Activated effector memory CD4-positive, alpha-beta T cell treated with anti-CD3 and anti-CD28 coated beads, Interleukin-2, amount 50 U/mL, for 16 hours (primary cell): ENCODE measurements at places on chromosomes 6 and 20.
A peak's percentile ranks its signal among the peaks of the same experiment; 100 is the strongest.

GRCh38 chr6:112253841-112254816 is at the start of gene LAMA4:
TSS of gene LAMA4 (minus strand) at chr6:112254567. CDS start at chr6:112254150, 417 bp downstream.
- DNase-seq, result no peak

DNA sequence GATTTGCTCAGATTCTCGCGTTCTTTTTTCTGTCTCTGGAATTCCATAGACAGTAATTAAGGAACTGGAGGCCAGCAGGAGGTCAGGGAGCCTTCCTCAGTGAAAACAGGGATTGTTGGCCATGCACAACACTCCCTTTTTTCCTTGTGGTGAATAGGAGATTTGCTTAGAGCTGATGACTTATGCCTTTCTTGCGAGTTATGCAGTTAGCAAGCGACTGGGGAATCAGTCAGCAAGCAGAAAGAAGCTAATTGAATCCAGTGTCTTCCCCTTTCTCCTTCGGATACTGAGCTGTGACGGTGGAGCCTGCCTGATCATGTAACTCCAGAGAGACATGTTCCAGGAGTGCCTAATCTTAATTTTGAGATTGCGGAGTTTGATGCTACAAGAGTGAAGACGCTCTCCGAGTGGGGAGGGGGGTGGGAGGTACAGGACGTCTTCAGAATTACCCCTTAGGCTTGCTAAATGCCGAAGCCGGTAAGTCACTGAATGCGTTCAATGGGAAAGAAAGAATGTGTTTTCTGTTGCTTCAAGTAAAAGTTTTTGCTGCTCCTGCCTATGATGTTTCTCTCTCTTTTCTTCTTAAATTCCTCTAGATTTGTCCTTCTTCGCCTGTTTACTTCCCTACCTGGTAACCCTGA is 165.9 kb downstream of the SASH1 start:
- DNase-seq, result no peak

- no peak for DNase-seq
Measured at GRCh38 chr6:108838101-108838717, 10.0 kb upstream of the ARMC2 start.

- DNase-seq, result no peak
Measured at GRCh38 chr6:45838451-45838850, 177.2 kb downstream of the CLIC5 start.

- no peak for DNase-seq
Measured at GRCh38 chr6:169626649-169627048, 75.2 kb downstream of the WDR27 start.

DNA sequence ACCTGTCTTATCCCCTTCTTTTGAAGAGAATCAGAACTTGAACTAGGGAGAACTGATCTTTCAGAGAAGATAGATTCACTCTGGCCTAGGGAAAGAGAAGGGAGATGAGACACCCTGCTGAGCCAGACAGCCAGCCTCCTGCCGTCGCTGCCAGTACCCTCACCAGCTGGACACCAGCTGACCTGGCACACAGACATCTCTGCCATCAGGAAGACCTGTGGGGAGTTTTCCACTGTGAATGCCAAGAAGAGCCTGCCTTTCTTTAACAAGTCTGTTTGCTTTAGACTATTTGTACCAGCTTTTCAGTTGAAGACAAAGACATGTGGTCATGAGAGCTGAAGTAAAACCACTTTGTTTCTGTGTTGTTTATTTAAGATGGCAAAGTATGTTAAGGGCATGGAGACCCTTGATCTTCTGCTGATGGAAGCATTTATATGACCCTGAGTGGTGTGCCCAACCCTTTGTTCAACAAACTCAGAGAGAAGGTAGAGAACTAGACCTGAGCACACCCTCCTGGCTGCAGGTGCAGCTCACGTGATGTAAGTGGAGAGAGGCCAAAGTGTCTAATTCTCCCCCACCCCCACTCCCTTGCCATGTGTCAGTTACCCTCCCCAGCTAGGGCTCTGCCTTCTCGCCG is 82.3 kb upstream of the SLC24A3 start:
- no peak for DNase-seq

GRCh38 chr20:34874094-34874654 is 1.5 kb upstream of the GGT7 start:
- DNase-seq, result peak; percentile 76

GRCh38 chr6:162882801-162883481 is 155.2 kb downstream of the PACRG start:
- DNase-seq, result no peak

GRCh38 chr20:26216025-26216424 is 519.4 kb upstream of the ZNF337 start:
- no peak for DNase-seq

DNA sequence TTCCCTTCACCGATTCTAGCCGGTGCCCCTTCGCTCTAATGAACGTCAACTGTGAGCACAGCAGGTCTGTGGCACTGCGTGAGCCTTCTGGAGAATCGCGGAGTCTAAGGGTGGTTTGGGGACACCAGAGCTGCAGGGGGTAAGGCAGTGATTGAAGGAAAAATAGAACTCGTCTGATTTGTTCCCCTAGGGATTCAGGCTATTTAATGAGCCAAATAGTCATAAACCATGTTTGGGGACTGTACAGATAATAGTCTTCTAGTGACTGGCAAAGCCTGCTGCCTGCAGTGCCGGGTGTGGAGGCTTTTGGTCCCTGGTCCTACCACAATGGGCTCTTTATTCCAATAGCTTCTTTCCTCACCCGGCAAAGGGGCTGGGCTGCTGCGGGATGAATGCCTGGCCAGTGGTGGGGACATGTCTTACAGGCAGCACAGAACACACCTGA is 11.1 kb upstream of the NTSR1 start:
- DNase-seq, result no peak

- DNase-seq, result peak; percentile 67
Measured at GRCh38 chr20:32823078-32823477, 3.3 kb downstream of the MAPRE1 start.

DNA sequence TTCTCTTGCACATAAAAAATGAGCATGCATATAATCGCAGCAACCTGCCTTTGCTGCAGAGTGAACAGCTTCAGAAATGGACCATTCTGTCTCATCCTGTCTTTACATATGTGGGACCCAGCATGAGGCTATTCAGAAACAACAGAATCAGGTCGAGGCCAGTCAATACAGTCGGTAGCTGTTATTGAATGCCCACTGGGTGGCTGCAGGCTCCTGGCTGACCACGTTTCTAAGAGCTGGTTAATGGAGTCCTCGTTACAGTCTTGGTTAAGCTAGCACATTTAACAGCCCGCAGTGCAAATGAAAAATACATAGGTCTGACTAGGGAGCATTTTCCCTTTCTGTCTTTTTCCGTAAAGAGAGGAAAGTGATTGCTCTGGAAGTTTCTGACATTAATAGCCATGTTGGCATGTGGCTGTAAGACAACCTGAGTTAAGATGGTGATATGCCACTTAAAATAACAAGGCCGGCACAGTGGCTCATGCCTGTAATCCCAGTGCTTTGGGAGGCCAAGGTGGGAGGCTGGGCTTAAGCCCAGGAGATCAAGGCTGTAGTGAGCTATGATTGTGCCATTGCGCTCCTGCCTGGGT is 75.0 kb downstream of the SHLD1 start:
- DNase-seq, result no peak

GRCh38 chr6:132813173-132813856 is 1.1 kb upstream of the RPS12 start:
- peak; percentile 78 for DNase-seq

DNA sequence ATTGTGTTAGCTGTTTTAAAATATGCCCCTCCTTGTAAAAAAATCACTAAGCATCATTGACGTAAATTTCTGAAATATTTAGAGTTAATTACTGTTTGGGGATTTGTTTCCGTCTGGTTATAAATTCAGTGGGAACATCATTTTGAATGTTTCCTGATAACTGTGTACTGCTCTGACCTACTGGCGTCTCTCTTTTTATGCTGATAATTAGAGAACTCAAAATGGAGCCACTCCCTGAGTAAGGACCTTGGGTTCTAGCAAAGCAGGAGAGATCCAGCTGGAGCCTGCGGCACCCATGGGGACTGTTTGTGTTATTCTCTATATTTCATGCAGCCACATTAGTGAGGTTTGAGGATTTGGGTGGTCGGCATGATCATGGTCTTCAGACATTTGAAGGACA is 124.9 kb downstream of the SOBP start:
- DNase-seq, result no peak

DNA sequence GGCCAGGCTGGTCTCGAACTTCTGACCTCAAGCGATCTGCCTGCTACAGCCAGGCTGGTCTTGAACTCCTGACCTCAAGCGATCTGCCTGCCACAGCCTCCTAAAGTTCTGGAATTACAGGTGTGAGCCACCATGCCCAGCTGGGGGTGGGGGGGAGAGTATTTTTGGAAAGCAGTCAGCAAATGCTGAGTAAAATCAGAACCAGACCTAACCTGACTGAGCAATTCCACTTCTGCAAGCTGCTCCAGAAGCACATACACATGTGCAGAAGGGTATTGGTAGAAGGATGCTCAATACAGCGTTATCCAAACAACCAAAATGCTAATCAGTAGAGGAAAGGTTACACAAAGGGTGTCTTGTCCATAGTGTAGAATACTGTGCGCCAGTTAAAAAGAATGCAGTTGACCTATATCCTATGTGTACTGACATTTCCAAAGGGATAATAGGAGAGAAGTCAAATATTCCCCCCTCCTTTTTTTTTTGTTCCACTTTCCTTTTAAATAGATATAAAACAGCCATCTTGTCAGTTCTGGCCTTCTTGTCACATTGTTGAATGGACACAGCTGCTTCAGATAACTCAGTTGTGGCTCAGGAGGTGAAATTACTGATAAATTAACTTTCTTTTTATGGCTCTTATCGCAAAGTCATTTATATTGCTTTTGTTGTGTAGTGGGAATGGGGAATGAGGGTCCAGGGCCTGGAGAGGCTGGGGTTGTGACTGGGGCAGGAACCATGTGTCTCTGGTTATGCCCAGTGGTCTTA is 74.6 kb downstream of the DTD1 start:
- DNase-seq, result no peak

DNA sequence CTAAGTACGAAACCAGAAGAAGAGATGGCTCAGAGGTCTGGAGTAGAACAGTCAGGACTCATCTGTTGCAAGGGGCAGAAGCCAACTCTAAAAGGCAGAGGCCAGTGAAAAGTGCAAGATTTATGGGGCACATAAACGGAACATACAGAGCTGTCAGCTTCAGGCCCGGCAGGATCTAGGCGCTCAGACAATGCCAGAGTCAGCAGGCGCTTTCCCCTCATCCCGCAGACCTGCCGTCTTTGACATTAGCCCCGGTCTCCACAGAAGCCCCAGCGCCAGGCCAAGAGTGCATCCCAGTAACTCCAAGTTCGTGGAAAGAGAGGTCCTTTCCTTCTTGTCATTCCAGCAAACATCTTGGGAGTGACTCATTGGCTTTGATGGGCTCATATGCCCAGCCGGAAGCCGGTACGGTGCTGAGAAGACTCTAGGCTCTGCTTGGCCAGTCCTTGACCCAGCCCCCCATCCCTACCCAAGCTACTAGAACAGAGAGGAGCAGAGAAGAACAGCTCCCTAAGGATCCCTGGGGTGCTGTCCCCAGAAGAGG is 260.9 kb downstream of the TAF4 start:
- DNase-seq, result no peak

DNA sequence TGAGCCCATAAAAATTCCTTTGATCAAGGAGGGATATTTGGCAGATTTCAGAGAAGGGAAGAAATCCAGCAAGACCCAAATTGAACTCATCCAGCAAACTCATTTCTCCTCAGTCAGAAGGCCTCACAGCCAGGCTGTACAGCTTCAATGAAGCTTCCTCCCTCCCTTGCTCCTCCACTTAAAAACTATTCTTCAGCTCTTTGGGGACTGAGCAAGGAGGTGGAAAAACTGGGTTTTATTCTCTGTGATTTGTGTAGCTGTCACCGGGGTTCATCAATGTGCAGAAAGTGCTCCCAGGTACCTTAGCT is 158.7 kb upstream of the ZNF184 start:
- no peak for DNase-seq

- no peak for DNase-seq
Measured at GRCh38 chr20:9054176-9054575, 14.7 kb upstream of the PLCB4 start.

- peak; percentile 80 for DNase-seq
Measured at GRCh38 chr6:137341681-137342195, 122.6 kb upstream of the IFNGR1 start.

DNA sequence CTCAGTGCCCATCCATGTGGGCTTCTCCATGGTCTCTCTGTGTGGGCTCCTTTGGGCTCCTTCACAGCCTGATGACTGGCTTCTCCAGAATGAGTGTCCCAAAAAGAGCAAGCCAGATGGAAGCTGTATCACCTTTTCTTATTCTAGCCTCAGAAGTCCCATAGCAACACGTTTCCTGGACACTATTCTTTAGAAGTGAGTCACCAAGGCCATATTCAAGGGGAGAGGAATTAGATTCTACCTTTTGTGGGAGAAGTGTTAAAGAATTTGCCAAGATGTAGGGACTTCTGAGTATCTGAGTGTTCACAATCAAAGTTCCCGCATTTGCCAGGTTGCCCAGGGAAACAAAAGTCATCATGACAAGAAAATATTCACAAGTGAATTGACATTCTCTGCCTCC is 20.7 kb upstream of the TBC1D22B start:
- no peak for DNase-seq
